ENCODE measurements at places on chromosomes 3 and 15.

DNA sequence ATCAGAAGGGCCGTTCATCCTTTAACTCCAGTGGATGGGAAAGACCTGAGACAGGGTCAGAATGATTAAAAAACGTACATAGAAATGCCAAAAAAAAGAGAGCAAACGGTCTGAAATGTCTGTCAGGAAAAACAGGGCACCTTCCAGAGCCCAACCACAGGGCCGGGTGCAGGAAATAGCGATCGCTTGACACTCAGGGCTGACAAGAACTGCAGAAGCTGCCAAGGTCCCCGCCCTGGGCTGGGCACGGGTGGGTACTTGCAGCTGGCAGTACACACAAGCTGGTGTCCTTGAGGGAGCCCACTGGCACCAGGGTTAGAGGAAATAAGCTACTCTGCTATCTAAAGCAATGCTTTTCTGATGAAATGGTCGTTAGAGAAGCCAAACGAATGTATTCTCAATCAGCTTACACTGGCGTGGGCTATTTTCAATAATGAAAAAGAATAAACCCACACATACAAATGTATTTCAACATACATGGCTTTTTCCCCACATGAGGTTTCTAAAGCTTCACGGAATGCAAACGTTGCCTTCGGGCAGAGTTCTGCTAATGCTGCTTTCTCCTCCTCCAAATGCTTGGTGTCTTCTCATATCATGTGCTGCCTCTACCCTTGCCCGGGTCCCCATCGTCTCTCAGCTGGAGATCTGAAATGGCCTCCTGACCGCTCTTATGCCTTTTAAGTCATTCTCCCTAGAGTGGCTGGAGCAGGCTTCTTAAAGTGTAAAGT lies 15.6 kb downstream of the FRMD4B start:
- no peak for DNase-seq

GRCh38 chr3:169662132-169662842 lies 1.2 kb downstream of the MECOM start:
- DNase-seq = peak; percentile 75

DNA sequence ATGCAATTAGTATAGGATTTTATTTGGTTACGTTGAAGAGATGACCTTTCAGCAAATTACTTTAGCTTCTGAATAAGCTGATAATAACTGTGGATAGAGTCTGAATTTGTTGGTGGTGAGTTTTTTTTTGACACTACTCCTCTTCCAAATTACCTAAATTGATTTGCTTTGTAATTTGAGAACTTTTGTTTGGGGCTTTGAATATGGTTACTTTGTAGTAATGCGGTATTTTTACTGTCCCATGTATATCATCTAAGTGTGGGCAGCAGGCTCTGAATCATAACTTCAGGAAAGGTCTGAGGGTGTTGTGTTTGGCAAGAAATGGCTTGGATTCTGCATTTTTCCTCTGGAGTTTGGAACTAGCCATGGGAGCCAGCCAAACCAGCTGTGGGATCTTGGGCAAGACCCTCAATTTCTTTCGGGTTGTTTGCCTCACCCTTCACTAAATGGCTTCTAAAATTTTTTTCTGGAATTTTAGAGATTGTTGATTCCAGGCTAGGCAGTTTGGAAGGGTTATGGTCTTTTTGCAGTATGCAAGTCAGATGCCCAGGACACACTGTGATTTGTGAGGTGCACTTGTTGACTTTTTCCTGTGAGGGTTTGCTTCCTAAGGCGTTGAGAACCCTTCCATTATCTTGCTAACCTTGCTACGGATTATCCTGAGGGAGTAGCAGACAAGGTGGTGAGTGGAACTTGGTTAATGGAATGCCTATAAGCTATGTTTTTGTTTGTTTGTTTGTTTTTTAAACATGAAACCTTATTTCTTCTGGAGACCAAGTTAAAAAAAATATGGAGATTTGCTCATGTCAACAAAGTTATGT lies 10.4 kb downstream of the PTPRG start:
- DNase-seq = no peak

DNA sequence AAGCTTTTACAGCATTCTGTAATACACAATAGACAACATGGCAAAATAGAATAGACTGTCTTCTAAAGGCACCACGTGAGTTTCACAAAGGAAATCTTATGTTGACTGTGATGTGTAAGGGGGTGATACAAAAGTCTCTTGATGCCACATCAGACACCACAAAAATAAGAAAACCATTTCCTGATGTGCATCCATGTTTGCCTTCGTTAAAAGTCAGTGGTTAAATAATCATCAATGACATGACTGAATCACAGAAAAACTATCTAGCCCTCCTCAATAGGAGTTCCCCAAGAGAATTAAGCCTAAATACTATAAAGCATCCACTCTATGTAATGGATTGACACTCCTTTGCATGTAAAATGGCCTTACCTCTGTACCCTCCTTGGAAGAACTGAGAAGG lies 198.6 kb upstream of the SLC2A2 start:
- no peak for DNase-seq

- no peak for DNase-seq
Measured at GRCh38 chr3:119295816-119296726, 1.9 kb downstream of the ARHGAP31 start.

GRCh38 chr3:11556851-11557644 lies 86.7 kb downstream of the VGLL4 start:
- no peak for DNase-seq

DNA sequence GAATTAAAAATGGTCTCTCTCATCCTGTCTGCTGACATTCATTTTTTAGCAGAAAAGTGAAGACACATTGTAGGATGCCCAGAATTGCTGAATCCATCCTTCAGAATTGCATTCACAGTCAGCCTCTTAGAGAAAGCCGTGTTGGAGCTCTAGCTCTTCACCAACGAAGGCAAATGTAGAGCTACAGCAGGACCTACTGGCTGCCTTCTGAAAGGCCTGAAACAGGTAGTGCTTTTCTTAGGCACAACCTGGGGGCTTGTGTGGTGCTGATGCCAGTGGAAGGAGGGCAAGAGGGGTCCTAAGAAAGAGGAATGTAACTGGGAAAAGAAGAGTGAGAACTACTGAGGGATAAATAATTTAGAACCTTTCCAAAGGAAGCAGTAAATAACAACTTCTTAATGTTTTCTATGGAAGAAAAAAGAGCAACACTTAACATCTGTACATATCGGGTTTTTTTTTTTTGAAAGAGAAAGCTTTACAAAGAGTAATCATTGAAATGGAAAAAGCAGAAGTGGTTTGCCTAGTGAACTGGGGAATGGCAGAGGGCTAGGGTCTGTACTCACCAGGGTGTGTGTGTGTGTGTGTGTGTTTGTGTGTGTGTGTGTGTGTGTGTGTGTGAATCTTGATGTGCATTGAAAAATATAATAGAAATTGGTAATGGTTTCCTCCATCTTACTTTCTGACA lies 297.8 kb downstream of the SATB1 start:
- peak; percentile 45 for DNase-seq

DNA sequence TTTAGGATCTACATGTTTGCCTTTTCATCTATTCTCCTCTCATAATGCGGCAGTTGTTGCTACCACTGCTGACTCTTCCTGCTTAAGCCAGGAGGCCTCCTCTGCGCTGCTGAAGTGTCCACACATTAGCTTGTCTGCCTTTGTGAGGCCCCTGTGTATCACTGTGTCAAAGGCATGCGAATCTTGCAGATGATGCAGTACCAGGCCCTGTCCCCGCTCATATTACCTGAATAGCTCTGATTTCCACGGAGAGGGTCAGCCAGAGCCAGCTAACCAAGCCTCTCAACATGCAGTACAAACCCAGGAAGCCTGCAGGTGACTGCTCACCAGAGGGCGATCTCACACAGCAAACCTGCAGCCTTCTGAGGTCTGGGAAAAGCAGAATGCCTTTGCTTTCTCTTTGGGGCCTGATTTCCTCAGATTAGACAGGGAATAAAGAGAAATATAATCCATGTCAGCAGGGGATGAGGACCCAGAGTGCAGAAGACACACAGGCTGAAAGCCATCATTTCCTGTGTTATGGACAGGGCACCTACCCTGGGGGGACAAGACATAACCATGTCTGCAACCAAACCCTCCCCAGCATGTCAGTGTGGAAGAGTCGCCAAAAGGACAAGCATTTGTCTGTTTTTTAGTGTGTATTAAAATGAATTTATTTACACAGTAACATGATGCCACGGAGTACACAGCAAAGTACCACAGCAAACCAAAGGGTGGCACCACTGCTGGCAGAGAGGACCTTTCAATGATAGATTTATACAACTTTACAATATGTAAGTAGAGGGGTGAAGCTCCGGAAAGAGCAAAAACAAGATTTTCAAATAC lies 36.8 kb upstream of the TSPAN3 start:
- peak; percentile 55 for DNase-seq

DNA sequence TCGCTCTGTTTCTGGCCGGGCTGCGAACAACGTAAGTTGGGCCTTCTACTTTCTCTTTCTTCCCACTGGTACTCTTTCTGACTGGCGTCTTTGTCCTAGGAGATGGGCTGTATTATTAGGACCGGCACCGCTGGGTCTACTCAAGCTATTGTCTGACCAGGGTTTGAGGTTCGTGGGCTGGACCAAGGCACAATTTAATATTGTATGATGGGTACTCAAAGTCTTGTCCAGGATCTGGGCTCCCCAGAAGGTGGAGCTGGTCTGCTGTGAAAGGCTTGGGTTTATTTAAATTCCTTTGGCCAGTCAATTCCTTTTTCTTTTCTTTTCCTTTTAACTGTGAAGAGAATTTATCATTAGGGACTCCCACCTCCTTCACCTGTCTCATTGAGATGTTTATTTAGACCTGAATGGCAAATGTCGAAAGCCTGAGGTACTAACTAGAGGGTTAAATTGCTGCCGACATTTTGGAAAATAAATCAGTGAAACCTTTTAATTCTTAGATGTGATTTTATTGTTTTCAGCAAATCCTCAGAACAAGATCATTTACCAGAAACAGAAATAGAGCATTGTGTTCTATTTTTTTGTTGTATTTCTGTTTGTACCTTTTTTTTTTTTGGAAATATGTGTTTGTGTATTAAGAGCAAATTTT lies 410 bp downstream of the LRRC49 start:
- DNase-seq = no peak

DNA sequence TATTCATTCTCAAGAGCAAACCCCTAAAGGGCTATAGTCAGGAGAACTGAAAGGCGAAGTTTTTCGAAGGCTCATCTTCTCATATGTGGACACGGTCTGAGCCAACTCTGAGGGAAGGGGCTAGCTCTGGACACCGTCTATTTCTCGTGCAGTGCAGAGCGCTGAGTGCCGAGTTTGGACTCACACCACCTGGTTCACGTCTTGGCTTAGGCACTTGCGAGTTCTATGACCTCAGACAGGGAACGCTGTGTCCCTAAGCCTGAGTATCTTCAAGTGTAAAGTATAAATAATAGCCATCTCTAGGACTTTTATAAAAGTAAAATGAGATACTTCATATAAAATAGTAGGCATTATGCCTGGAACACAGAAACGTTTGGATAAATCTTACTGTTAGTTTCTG lies 223.7 kb downstream of the FMN1 start:
- DNase-seq = no peak

- DNase-seq = no peak
Measured at GRCh38 chr3:195462308-195462610, 19.4 kb upstream of the ACAP2 start.

DNA sequence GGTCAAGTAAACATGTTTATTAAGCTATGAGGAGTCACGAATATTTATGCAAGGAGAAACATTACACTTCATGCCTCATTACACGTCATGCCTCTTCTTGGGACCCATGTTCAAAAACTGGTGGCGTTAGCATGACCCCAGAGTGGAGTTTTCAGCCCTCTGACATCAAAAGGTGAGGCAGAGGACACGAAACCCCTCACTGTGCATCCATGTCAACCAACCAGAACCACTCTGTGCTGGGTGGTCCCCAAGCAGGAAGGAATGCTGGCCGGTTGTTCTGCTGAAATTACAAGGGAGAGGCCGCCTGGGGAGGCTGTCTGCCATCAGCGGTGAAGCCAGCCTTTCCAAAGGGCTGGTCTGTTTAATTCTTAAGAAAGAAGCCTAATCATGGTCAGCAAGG lies 83.4 kb downstream of the GABRB3 start:
- no peak for DNase-seq

DNA sequence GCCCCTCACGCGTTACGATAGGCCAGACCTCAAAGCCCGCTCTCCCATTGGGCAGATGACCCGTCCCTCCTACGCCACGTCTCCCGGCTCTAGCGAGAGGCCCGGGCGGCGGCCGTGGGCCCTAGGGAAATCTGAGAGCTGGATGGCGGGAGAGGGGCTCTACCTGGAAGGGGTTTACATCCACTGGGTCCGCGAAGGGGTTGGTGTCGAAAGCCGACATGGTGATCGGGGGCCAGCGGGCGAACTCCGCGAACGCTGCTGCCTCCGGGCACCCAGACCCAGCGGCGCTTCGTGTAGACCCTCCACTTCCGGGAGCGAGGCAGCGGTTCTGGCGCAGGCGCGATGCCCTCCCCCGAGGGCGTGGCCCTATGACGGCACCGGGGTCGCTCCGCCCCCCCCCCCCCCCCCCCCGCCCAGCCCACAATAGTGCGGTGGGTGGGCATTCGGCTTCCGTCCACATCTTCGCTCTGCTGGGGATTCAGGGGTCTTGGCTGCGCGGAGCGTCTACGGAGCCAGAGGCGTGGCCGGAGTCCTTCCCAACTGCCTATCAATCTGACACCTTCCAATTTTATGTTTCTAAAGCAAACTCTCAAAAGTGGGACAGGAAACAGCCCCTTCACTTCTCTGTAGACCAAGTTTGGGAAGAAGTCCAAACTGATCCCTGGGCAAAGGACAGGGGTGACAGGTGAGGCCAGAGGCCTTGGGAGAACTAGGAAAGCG lies at the start of gene SCAMP2:
SCAMP2 (minus strand) TSS at position 330 of the 720 bp plus-strand sequence; CDS start at position 220, 110 bp downstream.
- DNase-seq = peak; percentile 96

GRCh38 chr3:111301238-111301798 lies 229.7 kb downstream of the NECTIN3 start:
- no peak for DNase-seq

DNA sequence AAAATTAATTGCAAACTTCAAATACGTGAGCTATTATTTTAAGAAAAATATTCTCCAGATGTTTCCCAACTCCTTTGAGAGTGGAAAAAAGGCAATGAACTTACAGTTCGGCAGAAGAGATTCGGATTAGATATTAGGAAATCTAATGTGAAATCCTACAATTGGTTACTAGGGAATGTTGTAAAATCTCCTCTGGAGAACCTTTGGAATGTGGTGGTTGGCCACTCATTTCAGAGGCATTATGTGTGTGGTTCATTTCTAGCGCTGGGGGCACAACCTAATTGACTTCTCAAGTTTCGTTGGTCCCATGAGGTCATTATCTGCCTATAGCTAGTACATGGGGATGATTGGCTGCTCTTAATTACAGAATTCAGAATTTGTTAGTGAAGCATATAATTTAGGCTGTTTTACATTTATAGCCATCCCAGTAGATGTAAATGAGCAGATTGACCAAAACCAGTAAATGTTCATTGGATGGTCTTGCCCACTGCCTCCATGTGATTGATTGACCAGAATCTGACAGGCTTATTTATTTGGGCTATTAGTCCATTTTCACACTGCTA lies 34.6 kb upstream of the CMSS1 start:
- DNase-seq = no peak
